ENCODE measurements at places on chromosomes 2 and 18. TPM values are rescaled to one million over a fixed set of nuclear protein-coding genes. Genes with fewer than 3 reads are reported as not detected.

ACTR1B gene
- polyA plus RNA-seq, result 62.9 TPM

DNA sequence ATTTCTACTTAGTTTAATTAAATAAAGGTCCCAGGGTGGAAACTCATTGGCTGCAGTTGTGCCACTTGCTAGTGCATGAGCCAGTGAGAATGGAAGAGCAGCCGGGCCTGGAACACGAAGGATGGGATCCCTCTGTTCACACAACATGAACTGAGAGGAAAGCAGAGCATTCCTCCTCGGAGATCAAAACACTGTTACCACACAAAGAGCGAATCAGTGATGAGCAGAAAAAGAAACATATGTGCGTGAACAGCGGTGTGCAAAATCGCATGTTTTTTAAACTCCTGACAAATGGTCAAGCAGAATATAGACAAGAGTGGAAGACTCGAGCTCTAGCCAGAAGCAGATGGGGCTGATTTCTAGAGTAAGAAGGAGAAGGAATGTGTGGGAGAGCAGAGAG lies 28.4 kb upstream of the ANKRD44 start:
- DNase-seq, result no peak

GRCh38 chr2:208175840-208176153 lies 12.4 kb upstream of the CRYGA start:
- DNase-seq, result no peak

DNA sequence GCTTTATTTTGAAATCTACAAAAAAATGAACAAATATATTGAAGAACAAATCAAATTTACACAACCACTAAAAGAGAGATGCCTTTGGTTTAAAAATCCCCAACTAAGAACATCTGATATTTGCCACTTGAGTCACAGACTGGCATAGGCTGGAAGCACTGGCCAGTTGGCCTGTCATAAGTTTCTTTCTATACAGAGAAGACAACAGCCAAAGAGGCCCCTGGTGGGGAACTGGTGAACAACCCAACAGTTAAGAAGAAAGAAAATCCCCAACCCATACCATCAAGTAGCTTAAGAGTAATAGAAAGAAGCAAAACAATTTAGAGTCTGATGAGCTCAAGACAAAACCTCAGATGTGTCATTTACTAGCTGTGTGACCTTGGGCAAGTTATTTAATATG lies 45.5 kb downstream of the OSR1 start:
- peak; percentile 45 for DNase-seq

COLEC11 gene
- 1.9 TPM for polyA plus RNA-seq

DNA sequence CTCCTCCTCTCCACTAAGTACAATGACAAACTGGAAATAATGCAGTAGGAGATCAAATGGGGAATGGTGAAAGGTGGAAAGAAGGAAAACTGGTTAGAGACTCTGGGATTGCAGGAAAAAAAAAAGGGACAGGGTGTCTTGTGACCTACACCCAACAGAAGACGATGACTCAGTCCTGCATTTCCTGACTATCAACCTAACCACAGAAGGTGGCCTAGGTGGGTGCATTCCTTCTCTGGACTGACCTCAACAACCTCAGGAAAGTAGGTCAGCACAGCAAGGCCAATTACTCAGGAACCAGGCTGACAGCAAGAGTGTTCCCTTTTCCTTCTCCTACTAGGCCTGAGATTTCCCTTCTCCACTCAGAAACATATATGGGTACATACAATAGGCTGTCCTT lies 1386.4 kb upstream of the ZEB2 start:
- no peak for DNase-seq

DNA sequence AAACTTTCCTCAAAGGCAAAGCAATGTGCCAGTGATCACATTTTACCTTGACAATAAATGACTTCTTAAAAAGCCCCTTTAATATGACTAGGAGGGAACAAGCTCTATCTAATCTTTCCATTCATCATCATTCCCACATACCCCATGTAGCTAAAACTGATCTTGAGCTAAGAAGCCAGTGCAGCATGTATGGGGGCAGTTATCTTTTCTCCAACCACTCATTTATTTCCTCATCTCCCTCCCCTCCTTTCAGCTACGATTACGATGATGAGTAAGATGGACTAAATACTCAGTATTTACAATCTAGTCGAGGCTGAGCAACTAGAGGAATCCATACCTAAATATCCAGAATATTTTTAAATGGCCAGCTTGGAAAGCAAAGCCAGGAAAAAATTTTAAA lies 35.5 kb downstream of the PNO1 start:
- no peak for DNase-seq

DNA sequence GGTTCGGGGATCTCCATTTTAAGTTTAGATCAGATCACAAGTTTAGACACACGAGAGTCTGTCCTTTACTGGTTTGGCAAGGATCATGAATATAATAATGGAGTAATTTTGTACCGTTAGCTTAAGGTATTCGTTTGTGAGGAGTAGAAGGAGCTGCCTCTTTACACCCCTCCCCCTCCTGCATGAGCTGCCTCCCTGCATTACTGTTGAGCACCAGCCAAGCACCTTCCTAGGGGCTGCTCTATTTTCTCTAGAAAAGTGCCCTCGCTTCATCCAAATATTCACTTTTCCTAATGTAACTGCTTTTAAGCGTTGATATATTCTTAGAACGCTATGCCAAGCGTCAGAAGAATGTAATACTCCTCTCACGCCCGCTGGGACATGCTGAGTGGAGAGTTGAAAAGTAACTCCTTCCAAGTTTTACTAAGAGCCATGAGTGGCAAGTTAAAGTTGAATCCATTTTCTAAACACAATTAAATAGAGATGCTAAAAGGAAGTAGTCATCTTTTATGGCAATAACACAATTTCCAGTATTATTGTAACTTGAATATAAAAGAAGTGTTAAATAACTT lies 25.4 kb upstream of the SCN7A start:
- no peak for DNase-seq

DNA sequence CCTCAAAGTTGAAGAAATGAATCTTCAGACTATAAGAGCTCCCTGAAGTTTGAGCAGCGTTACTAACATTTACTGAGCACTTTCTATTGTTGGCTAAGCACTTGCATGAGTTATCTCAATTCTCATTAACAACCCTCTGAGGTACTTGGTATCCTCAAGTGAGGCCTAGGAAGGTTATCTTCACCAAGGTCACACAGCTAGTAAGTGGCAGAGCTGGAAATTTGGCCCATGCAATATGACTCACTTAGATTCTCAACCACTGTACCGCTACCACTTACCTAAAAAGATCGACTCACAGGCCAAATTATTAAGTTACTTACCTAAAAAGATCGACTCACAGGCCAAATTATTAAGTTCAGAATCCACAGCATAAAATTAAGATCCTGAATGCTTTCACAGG lies 8.7 kb upstream of the METAP1D start:
- DNase-seq, result no peak

REG1B gene
- 0.75 TPM for polyA plus RNA-seq

TMEFF2 gene
- polyA plus RNA-seq, result not detected

DNA sequence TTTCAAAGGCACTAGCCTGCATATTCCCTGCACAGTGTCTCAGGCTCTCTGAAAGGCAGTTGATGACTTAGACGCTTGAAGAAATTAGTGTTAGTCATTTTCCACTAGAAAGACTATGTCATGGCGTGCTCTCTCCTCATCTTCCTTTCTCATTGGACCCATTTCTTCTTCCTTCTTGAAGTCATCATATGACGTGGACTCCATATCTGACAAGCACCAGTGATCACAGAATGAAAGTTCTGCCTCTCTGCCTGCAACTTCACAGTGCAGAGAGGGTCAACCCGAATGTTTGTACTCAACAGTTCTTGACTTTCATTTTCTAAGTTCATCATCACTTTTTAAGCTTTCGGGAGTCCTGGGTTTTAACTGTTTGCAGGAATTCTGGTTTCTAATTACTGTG lies 63.7 kb upstream of the CYRIA start:
- no peak for DNase-seq

PRSS56 gene
- not detected for polyA plus RNA-seq

- DNase-seq, result no peak
Observed at GRCh38 chr2:120279708-120280107, 27.1 kb downstream of the RALB start.

- DNase-seq, result no peak
Observed at GRCh38 chr2:239035361-239035814, 187.5 kb downstream of the TWIST2 start.

All from lung (tissue), 17 donors.